Left forelimb (tissue), 1 donor: ENCODE measurements at places on chromosomes 3 and 15.

- DNase-seq = no peak
Measured at GRCh38 chr3:78177780-78178179, 1137.9 kb downstream of the ROBO2 start.

DNA sequence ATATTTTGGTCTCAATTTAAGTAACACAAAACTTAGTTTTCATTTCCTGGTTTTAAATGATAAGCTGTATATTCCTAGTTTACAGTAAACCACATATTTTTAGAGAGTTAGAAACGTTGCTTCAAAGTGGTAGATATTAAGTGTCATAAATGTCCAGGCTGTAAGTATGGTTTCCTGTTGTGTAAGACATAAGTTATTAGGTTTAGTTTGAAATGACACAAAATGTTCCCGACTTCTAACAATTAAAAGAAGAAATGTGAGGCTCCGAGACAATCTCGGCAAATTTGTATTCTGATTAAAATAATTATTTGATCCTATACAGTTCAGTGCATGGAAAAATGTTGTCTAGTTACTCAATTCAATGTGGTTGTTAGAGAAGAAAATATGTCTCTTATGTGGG is 387.3 kb downstream of the EPHA3 start:
- DNase-seq = no peak

DNA sequence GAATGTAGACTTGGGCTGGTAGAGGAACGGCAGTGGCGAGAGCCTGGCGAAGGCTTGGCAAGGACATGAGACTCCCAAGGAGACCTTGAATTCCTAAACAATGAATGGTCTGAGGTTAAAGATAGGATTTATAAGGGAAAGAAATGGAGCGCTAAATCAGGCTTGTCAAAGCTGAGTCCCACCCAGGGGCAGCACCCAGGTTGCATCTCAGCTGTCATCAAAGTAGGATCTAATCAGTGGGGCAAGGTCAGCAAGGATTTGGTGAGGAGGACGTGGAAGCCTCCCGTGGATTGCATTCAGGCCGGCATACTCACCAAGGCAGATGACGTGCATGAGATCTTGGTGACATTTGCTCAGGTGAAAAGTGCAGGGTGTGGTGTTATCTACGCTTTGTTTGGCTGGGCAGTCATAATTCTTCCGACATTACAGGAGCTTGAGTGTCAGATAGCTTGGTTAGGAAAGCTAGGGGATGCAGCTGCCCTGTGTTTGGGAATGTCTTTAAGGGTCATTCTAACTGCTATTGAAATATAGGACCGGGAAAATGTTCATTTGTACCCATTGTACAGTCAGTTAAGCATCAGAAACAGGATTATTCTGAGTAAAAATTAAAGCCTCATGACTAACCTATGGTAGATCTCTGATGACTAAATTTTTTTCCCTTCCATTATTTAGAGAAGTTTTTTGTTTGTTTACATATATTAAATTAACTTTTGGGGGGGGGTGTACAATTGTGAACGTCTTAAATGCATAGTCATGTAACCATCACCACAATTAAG is 99.4 kb upstream of the TSC22D2 start:
- DNase-seq = no peak

GRCh38 chr15:29071882-29072273 is 186.1 kb downstream of the APBA2 start:
- no peak for DNase-seq

DNA sequence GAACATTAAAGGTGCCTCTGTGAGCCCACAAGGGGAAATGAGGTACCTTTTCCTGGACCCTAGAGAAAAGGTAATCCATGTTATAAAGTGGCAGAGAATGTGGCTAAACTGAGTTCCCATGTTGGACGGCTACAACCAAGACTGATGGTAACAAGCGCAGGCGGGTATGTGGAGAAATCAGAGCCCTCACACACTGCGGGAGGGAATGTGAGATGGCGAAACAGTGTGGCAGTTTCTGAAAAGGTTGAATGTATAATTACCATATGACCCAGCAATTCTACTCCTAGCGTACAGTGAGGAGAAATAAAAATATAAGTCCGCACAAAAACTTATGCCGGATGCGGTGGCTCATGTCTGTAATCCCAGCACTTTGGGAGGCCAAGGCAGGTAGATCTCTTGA is 24.1 kb upstream of the SHISA5 start:
- no peak for DNase-seq

- DNase-seq = no peak
Measured at GRCh38 chr15:100284191-100284590, 57.6 kb downstream of the ADAMTS17 start.
